ENCODE measurements at places on chromosomes 16 and 17. TPM values are rescaled to one million over a fixed set of nuclear protein-coding genes. Genes with fewer than 3 reads are reported as not detected.
A peak's percentile ranks its signal among the peaks of the same experiment; 100 is the strongest.

- no peak for DNase-seq
These were observed 45.2 kb downstream of the CLEC16A start for GRCh38 chr16:10989559-10989958.

DNA sequence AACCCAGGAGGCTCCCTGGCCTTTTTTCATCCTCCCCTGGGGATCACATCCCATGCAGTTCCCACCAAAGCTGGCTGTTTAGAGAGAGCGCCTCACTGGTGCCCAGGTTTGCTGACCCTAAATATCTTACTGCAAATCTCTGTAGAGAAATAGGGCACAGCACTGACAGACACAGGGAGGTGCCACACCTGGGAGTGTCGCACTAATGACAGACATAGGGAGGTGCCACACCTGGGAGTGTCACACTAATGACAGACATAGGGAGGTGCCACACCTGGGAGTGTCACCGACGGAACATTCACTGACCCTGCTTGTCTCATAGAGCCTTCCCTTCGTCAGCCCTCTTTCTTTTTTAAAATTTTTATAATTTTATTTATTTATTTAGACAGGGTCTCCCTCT is 25.6 kb downstream of the UNK start:
- no peak for DNase-seq

- no peak for DNase-seq
These were observed 7.4 kb downstream of the PRKCB start for GRCh38 chr16:23843143-23843542.

DNA sequence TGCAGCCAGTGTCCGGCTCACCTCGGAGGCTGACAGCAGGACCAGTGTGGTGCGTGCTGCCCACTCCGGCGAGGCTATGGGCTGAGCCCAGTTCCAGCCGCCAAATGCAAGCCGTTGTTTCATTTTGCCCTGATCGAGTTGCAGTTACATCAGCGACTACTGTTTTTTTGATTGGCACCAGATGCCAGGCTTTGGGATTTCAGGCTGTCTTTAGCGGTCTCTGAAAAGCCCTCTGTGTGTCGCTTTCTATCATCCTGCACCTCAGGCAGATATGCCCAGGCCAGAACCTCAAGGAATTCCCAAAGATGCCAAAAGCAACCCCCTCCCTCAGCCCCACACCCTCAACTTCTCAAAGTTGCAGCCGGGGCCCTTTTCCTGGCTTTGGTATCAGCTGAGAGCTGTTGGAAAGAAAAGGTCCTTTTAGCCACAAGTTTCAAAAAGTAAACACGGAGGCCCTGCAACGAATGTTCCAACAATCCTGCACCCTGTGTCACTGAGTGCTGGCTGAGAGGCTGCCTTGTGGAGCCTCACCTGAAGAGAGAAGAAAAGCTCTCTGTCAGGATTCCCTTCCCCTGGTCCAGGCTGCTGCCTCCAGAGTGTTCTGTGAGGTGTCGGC is 58.9 kb downstream of the WWP2 start:
- DNase-seq, result peak; percentile 75

- DNase-seq, result no peak
These were observed 8.3 kb downstream of the WSCD1 start for GRCh38 chr17:6078458-6078871.

GRCh38 chr17:5049314-5049841 is 14.2 kb upstream of the SLC52A1 start:
- DNase-seq, result peak; percentile 10

GRCh38 chr17:32502710-32503109 is 15.9 kb downstream of the CDK5R1 start:
- no peak for DNase-seq

DNA sequence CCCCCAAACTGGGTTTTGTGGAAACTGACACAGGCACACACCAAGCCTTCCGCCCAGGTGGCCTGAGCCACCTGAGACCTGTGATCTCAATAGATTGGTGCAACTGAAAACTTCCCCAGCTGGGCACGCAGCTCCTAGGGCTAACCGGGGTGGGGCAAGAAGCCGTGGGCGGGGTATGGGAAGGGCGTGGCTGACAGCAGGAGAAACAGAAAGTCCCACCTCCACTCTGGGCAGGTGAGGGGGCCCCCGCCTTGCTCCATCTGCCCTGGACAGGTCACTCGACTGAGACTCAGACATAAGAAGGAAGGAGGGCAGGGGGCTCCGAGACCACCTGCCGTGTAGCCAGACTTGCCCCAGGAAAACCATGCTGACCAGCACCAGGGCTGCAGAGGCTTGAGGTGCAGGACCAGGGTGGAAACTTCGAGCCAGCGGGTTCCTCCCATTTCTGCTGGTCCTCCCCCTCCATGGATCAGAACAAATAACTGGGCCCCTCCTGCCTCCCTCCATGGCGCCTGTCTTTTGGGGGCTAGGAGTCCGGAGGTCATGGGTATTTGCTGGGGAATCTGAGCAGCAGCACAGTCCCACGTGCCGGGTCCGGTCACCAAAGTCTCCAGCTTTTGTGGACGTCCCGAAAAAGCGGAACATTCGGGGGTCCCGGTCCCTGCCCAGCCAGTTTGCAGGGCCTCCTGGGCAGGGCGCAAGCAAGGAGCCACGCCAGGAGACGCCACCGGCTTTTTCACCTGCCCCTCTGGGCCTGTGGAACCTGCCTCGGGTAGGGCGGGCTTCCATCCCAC is 1.3 kb downstream of the TIMP2 start:
- peak; percentile 84 for DNase-seq

Gene MMP28
- total RNA-seq, result 12.4 TPM
